Mesenteric fat pad (tissue), 1 donor: ENCODE measurements at places on chromosomes 1 and 21. TPM values are rescaled to one million over a fixed set of nuclear protein-coding genes. Genes with fewer than 3 reads are reported as not detected.
A peak's percentile ranks its signal among the peaks of the same experiment; 100 is the strongest.

DNA sequence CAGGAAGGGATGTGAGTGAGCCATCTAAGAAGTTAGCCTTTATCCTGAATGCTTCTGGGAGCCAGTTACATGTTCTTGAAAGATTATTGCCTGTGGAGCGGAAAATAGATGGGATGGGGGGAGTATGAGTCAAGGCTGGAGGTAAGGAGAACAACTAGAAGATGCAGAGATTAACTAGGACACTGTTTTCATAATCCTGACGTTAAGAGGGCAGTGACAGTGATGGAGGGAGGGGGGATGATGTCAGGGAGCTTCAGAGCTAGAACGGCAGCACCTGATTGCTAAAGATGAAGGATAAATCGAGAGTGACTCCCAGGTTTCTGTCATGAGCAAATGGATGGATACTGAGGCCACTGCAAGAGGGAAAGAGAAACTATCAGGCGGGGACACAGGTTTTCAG is 10.0 kb upstream of the RCSD1 start:
- no peak for DNase-seq

GRCh38 chr1:32709075-32709474 is 6.5 kb upstream of the SYNC start:
- DNase-seq: no peak

Gene EPHA10
- total RNA-seq: not detected

DNA sequence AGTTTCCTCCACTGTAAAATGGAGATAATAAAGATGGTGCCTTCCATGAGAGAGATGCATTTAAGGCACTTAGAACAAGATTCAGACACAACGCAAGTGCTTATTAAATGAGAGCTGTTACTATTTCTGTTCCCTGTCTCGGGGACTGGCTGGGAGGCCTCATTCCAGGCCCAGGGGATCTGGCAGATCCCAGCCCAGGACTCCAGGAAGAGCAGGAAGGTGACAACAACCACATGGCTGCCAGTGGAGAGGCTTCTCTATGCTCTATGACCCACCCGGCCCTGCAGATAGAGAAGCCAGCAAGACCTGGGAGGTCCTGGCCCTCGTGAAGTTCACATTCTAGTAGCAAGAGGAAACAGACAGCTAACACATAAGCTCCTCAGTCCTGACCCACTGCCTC is 175.5 kb downstream of the ACTL8 start:
- DNase-seq: no peak

DNA sequence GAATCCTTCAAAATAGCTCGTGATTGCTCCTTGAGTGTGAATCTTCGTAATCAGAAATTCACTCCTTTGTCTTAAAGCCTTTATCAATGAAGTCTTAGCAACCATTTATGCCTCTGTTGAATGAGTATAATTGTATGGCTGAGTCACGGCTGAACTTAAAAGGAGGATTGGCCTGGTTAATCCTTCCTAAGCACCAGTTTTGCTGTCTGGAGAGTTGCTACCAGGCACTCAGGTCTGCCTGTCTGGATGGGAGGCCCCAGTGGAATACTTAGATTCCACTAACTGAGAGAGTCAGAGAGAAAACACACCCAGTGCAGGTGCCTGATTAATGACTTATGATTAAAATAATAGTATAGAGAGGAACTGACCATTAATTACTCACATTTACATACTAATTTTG is 7.6 kb upstream of the HHAT start:
- no peak for DNase-seq

Gene ZRANB2
- total RNA-seq: 61.9 TPM

DNA sequence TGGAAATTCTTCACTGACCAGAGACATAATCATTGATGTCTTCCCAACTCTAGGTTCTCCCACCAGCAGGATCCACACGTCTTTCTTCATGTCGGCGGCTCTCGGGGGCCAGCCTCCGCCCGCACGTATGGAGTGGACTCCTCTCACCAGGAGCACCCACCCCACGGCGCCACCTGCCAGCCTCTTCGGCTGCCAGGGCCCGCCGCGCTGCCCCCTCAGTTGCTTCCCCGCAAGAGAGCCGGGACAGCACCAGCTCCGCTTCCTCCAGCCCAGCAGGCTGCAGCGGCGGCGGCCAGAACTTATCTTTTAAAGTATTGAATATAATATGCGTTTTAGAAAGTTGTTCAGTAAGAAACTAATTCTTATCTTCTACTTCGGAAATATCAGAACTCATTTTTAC is 273.5 kb downstream of the LIPI start:
- no peak for DNase-seq

DNA sequence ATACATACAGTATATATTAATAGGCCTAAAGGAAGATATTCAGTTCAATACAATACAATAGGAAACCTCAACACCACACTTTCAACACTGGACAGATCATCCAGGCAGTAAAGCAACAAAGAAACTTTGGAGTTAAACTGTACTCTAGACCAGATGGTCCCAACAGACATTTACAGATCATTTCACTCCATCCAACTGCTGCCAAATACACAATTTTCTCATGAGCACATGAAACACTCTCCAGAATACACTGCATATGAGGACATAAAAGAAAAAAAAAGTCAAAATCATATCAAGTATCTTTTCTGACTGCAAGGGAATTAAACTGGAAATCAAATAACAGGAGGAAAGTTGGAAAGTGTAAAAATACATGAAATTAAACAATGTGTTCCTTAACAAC is 607.5 kb upstream of the BRINP3 start:
- no peak for DNase-seq

DNA sequence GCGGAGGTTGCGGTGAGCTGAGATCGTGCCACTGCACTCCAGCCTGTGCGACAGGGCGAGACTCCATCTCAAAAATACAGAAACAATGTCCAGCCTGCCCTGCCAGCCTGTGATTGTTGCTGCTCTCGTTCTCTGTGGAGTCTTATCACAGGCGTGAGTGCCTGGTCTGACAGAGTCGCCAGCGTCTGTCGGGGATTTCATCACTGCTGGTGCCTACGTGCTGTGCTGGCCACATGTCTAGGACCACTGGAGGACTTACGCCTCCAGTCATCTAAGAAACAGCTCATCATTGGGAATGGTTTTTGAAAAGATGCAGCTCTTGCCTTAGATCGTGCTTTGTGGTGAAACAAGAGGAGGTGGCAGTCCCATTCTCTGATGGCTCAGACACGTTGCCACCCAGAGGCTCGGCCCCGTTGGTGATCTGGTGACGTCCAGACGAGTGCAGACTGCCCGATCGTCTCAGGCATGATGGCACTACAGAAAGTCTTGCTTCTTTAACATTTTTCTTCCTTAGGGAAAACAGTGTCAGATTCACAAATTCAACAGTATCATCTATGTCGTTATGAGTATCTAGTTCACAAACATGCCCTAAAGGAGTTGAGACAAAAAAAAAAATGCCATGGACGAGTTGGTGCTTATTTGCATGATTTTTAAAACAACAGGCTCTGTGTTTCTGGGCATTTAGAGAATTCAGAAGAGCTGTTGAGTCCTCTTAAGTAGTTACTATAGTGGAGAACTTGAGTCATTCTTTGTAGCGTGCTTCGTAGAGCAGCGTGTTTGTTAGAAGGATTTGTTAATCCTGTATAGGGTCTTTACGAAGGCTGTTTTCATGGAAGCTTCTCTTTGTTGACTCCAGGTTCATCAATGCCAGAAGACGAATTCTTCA is 47.5 kb downstream of the CBS start:
- DNase-seq: no peak

GRCh38 chr1:10628685-10629084 is 153.9 kb downstream of the PEX14 start:
- no peak for DNase-seq

Gene MMEL1
- 3.2 TPM for total RNA-seq

Gene ST6GALNAC5
- total RNA-seq: 0.58 TPM

- DNase-seq: peak; percentile 81
Observed at GRCh38 chr21:45017039-45017960, 57.1 kb upstream of the ADARB1 start.

Gene ERG
- total RNA-seq: 37.4 TPM

Gene AGTRAP
- total RNA-seq: 39.8 TPM

DNA sequence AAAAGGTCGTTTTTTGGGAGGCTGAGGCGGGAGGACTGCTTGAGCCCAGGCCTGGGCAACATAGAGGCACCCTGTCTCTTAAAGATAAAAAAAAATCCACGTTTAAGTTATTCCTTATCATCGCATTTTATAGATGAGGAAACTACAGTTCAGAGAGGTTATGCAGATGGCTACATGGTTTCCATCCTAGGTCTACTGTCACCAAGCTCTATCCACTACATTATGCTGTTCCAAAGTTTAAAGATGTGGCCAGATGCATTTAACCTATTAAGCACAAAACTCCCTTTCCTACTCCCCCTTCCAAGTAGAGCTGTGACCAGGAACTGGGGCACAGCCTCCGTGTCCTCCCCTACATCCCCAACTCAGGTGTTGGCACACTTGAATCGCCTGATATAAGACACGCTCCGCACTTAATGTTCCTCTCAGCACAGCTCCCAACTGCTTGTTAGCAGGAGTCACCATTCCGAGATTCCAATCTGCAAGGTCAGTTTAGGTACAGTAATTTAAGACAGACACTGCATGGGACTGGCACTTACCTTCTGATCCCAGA is 1.3 kb downstream of the TAF5L start:
- DNase-seq: no peak

DNA sequence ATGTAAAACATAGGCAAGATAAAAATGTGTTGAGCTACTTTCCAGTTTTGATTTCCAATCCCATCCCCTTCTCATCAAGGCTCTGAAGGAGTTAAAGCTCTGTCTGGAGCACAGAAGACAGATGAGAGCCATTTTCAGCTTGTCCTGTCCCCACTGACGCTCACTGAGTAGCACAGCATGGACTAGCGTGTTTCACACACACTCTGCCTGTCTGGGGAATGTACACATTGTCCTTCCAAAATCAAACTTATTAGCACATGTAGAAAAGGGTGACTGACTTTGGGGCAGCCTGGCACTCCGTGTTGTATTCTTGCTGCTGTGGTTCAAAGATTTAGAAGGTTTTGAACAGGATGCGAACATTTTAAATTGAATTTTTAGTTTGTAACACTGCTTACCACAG is 139.2 kb downstream of the NEK7 start:
- no peak for DNase-seq

- DNase-seq: no peak
Observed at GRCh38 chr21:23858878-23859277, 1748.4 kb downstream of the MRPL39 start.

- no peak for DNase-seq
Observed at GRCh38 chr1:43460988-43461693, 7.4 kb upstream of the HYI start.

GRCh38 chr1:9018333-9018732 is 7.9 kb downstream of the SLC2A7 start:
- no peak for DNase-seq

Gene TNFRSF25
- total RNA-seq: 6.0 TPM

Gene MYCL
- 0.32 TPM for total RNA-seq

Gene LCE6A
- total RNA-seq: not detected

DNA sequence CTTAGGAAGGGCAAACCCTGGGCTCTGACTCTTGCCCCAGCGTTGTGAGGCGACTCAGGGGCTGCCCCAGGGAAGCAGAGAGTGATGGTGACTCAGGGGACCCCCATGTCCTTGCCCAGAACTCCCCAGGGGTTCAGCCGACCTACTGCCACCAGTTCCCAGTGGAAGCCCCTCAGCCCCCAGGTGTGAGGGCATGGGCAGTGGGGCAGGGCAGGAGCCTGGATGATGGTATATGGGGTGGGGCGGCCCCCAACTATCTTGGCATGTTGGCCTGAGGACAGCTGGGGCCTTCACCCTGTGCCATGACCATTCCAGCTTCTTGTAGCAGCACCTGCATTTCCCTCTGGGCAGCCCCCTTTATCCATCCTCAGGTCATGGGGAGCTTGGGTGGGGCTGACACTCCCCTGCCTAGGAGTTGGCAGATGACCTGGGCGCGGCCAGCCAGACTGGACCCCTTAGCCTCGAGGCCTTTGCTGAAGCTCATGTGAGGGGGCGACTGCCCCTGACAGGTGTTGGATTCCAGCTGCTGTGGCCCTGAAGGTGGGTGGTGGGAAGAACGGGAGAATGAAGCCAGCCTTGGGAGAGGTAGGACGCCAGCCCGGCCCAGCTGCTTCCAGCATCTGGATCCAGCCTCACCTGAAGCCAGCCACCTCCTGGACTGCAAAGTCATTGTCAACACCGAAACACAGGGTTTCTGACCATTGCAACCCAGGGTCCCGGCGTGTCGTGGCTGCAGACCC is 1.8 kb upstream of the FNDC10 start:
- no peak for DNase-seq

DNA sequence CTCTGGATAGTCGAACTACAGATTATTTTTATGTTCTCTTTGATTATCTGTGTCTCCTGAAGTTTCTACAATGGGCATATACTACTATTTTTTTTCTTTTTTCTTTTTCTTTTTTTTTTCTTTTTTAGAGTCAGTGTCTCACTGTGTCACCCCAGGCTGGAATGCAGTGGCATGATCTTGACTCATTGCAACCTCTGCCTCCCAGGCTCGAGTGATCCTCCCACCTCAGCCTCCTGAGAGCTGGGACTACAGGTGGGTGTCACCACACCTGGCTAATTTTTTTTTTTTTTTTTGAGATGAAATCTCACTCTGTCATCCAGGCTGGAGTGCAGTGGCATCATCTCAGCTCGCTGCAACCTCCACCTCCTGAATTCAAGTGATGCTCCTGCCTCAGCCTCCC is 250.7 kb upstream of the KAZN start:
- DNase-seq: no peak

DNA sequence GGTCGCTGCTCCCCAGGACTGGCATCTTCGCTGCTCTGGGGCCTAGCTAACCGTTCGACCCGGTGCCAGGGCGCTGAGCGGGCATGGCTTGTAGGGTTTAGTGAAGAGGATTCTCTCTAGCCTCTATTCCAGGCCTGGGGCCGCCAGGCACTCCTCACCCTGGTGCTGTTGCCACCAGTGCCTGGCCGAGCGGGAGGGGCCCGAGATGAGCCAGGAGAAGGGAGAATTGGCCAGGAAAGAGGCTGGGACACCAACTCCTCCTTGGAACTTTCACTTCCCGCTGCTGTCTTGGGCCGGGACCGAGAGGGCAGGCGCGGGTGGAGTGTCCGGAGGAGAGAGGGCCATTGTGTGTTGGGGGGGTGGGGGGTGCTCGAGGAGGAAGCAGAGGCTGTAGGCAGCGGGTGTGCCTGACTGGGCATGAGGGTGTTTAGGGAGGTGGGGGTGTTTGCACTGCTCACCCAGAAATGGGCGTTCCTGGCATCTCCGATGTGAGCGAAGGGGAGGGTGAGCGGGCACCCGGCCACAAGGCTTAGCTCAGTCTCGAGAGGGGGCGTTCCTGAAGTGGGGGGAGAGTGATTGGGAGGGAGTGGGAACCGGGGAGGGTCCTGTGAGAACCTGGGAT is 772 bp downstream of the ADAM15 start:
- DNase-seq: no peak
